ENCODE measurements at places on chromosomes 4 and X.

DNA sequence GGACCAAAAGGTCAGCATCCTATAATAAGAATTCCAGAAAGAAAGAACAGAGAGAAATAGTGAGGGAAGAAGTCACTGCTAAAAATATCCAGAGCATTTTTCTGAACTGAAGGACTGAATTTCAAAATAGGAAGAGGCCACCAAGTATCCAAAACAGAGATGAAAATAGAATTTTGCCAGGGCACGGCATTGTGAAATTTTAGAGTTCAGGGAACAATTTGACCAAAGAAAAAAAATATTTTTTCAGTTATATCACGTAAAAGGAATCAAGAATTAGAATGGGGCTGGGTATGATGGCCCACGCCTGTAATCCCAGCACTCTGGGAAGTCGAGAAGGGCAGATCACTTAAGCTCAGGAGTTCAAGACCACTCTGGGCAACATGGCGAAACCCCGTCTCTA is 65.4 kb downstream of the FGFBP1 start:
- no peak for DNase-seq

- no peak for DNase-seq
These were observed 53.3 kb downstream of the CAMK2D start for GRCh38 chr4:113708250-113708649.

GRCh38 chr4:110781944-110782343 is 159.1 kb upstream of the PITX2 start:
- no peak for DNase-seq

DNA sequence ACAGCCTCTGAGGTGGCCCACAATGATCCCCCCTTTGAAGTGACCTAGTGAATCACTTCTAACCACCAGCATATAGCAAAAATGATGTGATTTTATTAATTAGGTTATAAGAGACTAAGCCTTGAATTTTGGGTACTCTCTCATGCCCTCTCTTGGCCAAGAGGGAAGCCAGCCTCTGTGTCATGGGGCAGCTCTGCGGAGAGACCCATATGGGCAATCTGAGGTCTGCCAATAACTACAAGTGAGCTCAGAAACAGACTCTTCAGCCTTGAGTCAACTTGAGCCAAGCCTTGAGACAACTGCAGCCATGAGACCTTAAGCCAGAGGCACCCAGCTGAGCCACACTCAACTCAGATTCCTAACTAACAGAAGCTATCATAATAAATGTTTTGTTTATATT is 45.7 kb downstream of the MANBA start:
- DNase-seq = no peak

DNA sequence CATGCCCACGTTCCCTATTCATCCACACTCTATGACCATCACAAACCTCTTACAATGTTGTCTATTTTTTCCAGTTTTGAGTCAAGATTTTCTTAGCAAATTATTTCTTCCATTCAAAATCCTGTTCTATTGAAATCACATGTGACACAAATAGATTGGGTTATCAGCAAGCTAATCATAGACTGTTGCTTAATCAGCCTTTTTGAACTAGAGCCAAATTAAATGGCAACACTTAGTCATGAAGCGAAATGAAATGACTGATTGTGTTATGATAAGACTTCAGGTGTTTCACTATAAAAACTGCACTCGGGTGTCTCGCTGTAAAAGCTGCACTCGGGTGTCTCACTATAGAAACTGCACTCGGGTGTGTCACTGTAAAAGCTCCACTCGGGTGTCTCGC is 890.0 kb upstream of the FRG1 start:
- DNase-seq = no peak

DNA sequence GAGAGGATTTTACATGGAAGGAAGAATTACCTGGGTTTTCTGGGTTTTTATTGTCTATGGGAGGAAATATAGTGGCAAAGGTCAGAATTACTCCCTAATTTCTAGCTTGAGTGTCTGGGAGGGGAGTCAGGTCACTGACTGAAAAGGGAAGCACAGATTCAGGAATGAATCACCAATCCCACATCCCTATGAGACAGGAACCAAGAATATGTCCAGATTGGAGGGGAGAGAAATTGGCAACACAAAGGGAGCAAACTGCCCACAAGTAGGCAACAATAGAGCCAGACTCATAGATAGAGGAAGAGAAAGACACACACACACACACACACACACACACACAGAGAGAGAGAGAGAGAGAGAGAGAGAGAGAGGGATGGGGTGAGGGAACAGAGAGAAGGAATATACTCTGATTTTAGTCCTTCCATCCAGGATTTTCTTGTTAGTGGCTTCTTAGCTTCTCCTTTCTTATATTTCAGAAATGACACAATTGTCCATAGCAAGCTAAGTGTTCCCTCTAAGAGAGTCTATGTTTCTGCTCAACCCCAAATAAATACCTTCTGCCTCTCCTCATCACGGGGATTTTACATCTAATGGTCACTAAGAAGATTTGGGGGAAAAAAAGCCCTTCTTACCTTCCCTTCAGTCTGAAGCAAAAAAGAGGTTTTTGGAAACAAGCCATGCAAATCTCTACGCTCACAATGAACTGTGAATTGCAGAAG is 12.0 kb downstream of the P2RY10 start:
- no peak for DNase-seq

GRCh38 chr4:128861856-128862518 is 52.5 kb downstream of the JADE1 start:
- DNase-seq = no peak

DNA sequence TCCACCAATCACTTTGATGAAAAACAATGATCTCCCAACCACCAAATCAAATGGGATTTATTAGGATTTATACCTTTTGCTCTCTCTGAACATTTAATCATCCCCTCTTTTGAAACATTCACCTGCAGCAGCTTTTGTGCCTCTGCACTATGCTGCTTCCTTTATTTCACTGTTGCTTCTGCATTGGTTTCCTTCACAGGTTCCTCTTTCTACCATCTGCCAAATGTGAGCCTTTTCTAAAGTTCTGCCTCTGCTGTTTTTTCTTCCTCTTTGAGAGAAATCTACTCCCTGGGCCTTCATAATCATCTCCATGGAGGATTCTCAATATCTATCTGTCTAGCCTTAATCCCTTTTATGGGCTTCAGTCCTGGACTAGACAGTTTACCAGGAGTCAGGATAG is 24.7 kb downstream of the CUL4B start:
- no peak for DNase-seq

DNA sequence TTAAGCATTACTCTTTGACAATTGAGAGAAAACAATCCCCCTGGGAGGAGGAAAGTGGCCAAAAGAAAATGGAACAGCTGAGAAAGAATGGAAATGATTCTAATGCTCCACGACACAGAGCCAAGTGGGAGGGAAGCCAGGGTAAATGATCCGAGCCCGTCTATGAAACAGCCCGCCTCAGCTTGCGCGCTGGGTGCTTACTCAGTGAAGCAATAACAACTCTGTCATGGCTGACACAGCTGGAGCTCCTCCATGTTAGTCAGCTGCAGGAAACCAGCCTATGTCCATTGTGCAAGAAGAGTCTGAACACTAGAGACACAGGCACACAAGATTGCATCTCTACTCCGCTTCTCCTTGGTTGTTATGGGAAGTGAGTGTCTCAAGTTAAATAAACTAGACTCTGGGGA is 19.3 kb downstream of the NOA1 start:
- DNase-seq = peak; percentile 82

- no peak for DNase-seq
These were observed 9.9 kb downstream of the HMX1 start for GRCh38 chr4:8861576-8862295.

DNA sequence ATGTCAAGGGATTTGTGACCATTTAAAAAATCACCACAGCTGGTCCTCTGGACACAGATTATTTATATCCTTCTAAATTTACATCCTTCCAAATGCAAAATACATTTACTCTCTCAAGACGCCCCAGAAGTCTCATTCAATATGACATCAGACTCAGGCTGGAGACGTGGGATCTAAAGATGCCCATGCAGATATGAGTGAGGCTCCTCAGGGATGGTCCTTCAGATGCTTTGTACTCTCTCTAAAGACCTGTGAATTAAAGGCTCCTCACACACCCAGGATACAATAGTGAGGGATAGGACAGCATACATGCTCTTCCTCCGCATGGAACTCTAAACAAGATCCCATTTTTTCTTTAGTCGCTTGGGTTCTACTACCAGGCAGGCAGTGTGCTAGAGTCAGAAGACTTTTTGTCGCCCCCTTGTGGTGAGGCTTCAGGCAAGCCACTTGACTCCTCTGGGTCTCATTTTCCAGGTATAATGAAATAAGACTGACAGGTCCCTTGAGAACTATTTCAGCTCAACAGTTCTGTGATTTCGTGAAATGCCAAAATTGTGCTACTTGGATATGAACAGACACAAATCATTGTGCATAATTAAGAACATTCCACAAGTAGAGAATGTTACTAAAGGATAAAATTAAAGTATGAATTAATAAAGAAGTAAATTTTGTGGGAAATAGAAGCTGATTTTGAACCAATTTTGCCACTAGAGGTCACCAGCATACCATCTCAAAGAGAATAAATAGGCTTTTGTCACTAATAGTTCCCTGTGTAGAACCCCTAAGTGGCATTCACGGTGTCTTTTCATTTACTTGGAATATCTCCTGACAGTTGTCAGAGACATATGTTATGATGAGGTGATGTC is 13.7 kb upstream of the SCOC start:
- DNase-seq = peak; percentile 72

Data from NCI-H1417 (cell line).